ENCODE measurements at places on chromosomes 7 and 10. TPM values are rescaled to one million over a fixed set of nuclear protein-coding genes. Genes with fewer than 3 reads are reported as not detected.

The GIMAP7 gene
- total RNA-seq = 15.9 TPM

The NODAL gene
- total RNA-seq = not detected

The ADRA2A gene
- total RNA-seq = 0.21 TPM

The MEPCE gene
- total RNA-seq = 21.5 TPM
